ENCODE measurements at places on chromosomes 2 and 18.

- peak; percentile 68 for DNase-seq
Measured at GRCh38 chr2:206164261-206164862, 4.7 kb downstream of the EEF1B2 start.

GRCh38 chr2:177193240-177193639 is 19.4 kb upstream of the HNRNPA3 start:
- DNase-seq, result no peak

- no peak for DNase-seq
Measured at GRCh38 chr2:193272011-193272410, 1077.3 kb upstream of the TMEFF2 start.

- no peak for DNase-seq
Measured at GRCh38 chr2:220148471-220149248, 521.2 kb downstream of the SLC4A3 start.

DNA sequence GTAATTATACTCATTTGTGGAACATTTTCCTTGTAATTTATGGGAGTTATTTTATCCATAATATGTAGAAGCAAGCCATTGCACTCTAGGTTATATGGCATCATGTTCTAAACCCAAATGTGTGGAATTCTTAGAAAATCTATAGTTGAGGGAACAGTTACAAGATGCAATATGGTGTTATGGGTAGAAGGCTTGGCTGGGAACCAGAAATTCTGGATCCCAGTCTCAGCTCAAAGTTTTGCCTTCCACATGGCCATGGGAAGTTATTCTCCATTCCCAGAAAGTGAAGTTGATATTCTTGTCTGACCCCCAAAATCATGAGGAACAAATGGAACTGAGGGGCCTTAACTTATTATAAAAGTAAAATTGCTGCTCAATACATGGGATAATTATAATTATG is 38.0 kb downstream of the KIF5C start:
- DNase-seq, result no peak

DNA sequence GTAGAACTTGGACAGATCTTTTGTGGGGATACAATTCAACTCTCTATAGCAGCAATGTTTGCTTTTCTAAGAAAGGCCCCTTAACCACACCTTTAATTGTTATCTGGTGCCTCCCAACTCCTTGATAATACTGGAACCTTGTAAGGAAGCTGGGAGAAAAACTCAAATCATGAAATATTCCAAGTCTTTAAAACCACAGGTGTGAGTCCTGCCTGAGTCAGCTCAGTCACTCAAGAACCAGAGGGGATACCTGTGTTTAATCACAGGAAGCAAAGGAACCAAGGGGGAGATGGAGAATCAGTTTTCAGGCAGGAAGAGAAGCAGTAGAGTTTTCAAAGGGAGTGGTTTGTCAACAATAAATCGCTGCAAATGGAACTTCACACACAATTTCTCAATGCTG is 159.9 kb downstream of the LAMA3 start:
- no peak for DNase-seq

DNA sequence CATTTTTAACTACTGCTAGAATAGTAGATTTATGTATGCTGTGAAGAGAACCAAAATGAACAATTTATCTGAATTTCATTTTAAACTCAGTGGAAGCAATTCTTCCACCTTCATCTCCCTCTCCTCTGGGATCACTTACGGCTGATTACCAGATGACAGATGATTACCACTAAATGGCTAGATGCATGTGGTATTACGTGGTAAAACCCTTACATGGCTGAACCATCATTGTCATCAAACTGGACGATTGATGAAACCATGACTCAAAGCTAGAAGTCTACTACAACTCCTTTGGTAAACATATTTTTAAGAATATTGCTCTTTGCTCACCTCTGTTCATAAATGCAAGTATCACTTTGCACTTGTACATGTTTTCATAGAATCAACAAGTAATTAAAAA is 48.5 kb upstream of the DOCK10 start:
- no peak for DNase-seq

- DNase-seq, result no peak
Measured at GRCh38 chr18:59941331-59941730, 41.5 kb downstream of the PMAIP1 start.

DNA sequence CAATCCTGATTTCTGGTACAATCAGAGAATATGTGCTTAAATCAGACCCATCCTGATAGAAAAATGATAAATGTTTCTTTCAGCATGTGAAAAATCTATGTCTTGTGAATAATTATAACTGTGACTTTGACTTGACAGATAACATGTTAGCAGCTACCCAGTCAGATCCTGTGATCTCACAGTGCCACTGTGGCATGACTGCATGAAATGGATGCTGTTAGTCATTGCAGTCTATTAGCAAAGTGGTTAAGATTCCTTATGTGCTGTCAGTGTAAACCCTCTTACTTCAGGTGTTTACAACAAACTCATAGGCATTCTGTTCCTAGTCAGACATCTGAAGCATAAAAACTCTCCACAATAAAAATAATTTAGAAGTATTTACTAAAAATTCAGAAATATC is 244.6 kb upstream of the RND3 start:
- DNase-seq, result no peak

DNA sequence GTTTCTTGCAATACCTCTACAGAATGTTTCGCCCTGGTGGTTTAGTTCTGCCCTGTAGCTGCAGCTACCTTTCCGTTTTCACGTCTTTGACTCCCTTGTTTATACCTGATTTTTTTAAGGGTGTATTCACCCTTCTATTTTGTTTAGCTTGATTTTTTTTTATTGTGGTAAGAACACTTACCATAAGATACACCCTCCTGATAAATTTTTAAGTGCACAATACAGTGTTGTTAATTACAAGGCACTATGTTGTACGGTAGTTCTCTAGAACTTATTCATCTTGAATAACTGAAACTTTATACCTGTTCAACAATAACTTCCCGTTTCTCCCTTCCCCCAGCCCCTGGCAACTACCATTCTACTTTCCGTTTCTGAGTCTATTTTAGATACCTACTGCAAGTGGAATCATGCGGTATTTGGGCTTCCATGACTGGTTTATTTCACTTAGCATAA is 48.9 kb upstream of the NABP1 start:
- DNase-seq, result no peak

- no peak for DNase-seq
Measured at GRCh38 chr2:85956646-85957039, 67.9 kb upstream of the ST3GAL5 start.

- DNase-seq, result no peak
Measured at GRCh38 chr2:48424866-48425265, 105.1 kb upstream of the STON1 start.
